ENCODE measurements at places on chromosomes 1 and 21.

DNA sequence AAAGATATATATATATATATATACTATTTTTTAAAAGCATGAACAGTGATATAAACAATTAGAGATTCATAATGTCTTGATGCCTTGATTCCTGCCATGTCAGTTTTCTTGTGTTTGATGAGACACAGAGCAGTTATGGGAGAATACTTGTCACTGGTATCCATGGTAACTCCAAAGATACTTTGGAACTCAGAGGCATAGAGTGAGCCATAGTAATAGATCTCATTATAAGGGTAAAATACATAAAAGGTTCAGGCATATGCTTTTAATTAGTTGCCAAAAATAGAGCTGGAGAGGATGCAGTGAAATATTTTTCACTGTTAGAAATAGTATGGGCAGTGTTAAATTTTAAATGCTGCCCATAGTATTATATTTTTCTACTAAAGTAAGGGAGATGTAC is 134.1 kb downstream of the SYT14 start:
- no peak for DNase-seq

GRCh38 chr1:94105957-94106529 is 14.9 kb downstream of the ABCA4 start:
- DNase-seq, result peak; percentile 18

DNA sequence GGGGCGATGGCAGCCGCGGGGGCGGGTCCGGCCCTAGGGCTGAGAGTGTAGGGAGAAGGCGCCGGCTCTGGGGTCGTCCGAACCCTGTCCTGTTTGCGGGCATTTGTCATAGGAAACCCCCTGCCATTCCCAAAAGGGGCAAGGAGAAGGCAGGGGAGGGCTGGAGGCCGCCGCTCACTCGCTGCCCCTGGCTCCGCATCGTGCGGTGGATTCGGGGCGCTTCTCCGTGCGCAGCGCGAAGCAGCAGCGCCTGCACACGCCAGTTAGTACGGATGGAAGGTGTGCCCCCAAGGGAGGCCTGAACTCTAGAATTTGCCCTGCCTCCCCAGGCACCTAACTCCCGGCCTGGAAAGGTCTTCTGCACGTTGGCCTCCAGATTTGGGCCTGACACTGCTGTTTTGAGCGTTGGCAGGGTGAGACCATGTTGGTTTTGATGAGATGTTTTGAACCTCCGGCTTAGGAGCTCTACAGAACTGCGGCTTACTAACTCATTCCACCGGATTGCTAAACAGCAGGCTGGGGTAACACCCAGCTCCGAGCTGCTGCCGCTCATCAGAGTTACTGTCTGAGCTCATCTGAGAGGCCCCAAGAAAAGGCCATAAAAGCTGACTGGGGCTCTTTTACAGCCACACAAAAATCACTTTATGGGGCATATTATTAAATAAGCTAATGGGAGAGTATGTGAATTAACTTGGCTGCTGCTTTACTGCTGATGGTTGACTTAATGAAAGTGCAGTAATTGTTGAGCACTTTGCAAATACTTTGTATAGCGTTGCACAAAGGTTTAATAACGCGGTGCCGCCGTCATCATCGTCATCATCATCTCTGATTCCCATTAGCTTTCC is 987 bp downstream of the GPR137B start:
- DNase-seq, result no peak

DNA sequence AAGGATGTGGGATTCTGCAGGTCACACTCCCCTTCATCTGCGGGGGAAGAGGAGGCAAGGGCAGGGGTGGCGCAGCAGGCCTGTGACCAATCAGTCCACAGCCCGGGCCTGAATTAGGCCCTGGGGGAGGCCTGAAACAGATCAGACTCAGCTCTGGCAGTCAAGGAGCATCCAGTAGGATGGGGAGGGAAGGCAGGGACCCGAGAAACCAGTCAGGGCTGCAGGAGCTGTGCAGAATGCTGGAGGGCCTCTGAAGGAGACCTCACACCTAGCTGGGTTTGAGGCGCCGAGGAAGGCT is 12.7 kb downstream of the TNNT2 start:
- no peak for DNase-seq

GRCh38 chr1:226725897-226726267 is 13.2 kb downstream of the ITPKB start:
- no peak for DNase-seq

- DNase-seq, result no peak
Observed at GRCh38 chr21:19018529-19018928, 614.9 kb upstream of the TMPRSS15 start.

DNA sequence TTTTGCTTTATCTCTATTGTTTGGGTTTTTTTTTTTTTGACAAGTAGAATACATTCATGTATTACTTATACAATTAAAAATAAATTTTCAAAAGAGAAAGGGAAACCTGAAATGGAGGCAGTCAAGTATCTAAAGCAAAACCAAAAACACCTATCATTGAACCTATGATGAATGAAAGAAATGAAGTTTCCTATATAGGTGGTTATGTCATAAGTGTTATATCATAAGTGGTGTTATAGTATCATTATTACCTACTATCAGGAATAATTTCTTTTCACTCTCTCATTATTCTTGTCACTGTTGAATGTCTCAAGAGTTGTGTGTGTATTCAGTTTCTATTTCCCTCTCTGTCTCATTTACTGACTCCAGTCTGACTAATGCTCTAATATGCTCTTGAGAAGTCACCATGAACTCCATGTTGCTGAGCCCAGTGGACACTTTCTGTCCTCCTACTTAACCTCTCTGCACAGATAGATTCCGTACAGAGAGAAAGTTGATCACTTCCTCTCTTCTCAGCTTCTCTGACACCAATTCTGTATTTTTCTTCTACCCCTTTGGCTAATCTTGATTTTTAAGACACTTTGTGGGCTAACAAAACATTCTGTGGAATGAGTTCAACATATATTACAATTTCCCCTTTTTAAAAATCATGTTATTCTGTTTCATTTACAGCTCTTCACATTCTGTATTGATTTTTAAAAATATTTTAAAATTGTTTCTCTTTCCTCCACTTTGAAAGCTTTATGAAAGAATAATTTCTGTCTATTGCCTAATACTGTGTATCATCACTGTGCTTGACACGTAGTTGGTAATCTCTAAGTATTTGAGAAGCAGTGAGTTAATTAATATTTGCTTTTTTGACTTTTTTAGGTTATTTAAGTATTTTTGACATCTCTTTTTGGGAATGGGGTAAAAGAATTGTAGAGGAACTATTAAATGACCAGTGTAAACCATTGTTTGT is 50.1 kb downstream of the RASAL2 start:
- DNase-seq, result no peak

- no peak for DNase-seq
Observed at GRCh38 chr1:168608796-168609715, 32.7 kb downstream of the XCL1 start.

- DNase-seq, result no peak
Observed at GRCh38 chr21:34818662-34819158, 149.9 kb downstream of the CLIC6 start.

DNA sequence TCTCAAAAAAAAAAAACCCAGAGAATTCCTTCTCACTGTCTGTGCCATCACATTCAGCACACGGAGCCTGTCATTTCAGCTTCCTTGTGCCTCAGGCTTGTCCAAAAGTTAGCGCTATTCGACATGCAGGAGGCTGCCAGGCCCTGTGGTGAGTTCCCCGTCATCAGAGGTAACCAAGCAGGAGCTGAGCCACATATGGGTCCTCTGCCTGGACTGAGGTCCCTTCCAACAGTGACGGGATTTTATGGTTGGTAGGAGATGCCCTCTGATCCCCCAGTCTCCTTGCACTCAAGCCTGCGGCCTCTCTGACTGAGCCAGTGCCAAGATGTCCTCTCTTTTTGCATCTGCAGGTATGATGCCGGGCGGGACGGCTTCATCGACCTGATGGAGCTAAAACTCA is 12.7 kb upstream of the CTRC start:
- DNase-seq, result no peak

DNA sequence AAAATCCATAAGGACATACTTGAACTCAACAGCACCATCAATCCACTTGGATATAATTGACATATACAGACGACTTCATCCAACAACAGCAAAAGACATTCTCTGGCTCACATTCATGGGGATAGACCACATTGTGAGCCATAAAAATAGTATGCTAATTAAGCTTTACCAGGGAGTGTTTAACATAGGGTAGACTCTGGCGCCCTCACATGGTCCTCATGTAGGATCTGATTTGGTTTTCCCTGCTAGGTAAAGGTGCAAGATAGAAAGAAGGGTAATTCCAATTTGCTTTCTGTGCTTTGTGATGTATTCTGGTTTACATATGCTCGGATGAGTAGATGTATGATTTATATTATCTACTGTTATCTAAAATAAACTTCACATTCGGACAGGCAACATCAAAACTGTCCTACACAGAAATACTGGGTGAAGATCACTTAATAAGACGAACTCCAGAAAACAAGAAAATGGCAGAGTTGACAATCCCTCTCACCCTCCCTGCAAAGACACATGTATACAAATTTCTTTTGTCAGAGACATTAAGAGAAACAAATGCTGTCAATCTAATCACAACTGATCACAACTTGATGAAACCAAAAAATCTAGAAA is 27.7 kb downstream of the CR1L start:
- no peak for DNase-seq

- DNase-seq, result no peak
Observed at GRCh38 chr1:192980856-192981255, 78.3 kb downstream of the UCHL5 start.

DNA sequence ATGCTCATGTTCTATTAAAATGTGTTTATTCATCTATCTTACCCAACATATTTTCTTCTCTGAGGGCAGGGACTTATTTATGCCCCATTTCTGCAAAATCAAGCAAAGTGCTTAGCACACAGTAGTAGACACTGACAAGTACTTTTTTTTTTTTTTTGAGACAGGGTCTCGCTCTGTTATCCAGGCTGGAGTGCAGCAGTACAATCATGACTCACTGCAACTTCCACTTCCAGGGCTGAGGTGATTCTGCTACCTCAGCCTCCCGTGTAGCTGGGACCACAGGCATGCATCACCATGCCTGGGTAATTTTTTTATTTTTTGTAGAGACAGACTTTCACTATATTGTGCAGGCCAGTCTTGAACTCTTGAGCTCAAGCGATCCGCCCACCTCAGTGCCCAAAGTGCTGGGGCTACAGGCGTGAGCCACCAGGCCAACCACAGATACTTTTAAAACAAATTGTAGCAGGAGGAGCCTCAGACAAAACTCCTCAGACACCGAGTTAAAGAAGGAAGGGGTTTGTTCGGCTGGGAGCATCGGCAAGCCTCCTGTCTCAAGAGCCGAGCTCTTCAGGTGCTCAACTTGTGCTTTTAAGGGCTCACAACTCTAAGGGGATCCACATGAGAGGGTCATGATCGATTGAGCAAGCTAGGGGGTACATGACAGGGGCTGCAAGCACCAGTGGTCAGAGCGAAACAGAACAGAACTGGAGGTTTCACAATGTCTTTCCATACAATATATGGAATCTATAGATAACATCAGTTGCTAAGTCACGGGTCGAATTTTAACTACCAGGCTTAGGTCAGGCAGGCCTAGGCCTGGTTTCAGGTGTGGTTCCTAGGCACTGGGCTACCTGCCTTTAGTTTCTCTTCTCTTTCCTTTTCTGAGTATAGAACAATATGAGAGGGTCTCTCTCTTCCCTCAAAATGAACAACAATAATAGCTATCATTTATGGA is 5.7 kb upstream of the TMEM167B start:
- DNase-seq, result no peak

All from midbrain (tissue), 1 donor.